ENCODE measurements at places on chromosomes 7 and 10. TPM values are rescaled to one million over a fixed set of nuclear protein-coding genes. Genes with fewer than 3 reads are reported as not detected.

The C10orf67 gene
- not detected for total RNA-seq

The SYT15B gene
- 0.19 TPM for total RNA-seq

- no peaks in the 10 kb centered on the region for H3K36me3 ChIP-seq
- no peak for DNase-seq
- no peaks in the 10 kb centered on the region for H3K4me1 ChIP-seq
- H3K27me3 ChIP-seq, result peaks cover 2% of the 10 kb centered on the region
- no peak overlapping the region for H3K4me3 ChIP-seq
- no peak overlapping the region for H3K27ac ChIP-seq
Measured at GRCh38 chr7:108224387-108224786, 94.2 kb upstream of the LAMB4 start.

DNA sequence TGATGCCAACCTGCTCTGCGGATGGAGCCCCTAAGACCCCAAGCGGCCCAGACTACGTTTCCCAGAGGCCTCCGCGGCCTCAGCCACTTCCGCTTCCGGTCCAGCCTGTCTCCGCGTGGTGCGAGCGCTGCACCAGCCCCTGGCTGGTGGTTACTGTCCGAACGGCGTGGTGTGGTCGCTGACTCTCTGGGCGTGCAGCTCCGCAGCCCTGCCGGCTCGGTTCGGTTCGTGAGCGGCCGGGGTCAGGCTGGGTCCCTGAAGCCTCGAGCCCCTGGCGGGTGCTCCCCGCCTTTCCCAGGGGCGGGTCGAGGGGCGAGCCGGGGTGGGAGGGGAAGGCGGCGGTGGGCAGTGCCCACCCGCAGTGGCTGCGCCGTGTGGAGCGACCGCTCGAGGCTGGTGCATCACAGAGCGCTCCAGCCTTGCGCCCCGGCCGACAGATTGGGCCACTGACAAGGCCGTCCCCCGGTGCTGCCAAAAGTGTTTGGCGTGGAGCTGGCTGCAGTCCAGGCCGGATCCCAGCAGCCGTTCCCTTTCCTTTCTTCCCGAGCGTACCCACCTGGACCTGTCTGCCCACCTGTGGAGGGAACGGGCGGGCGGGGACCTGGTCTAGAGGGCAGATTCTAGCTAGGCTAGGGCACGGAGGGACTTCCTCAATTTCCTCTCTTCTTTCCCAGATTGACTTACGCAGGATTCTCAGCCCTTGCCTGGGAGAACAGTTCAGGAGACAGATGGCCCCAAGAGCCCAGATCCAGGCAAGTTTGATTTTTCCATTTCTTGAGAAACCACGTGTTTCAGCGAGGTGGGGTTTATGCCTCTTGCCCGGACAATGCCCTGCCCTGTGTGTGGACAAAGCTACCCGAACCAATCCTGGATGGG is at the start of gene ZNF485:
Gene ZNF485, plus strand, starts transcription at position 116 of the 876 bp plus-strand sequence. Its CDS starts 613 bp downstream, at position 729.
- peak within 1 kb of the TSS; percentile 85 for H3K27ac ChIP-seq
- H3K27me3 ChIP-seq, result peaks cover 4% of the 10 kb centered on the region
- peak within 1 kb of the TSS; percentile 80 for H3K4me3 ChIP-seq
- H3K36me3 ChIP-seq, result peaks cover 39% of the 10 kb centered on the region

DNA sequence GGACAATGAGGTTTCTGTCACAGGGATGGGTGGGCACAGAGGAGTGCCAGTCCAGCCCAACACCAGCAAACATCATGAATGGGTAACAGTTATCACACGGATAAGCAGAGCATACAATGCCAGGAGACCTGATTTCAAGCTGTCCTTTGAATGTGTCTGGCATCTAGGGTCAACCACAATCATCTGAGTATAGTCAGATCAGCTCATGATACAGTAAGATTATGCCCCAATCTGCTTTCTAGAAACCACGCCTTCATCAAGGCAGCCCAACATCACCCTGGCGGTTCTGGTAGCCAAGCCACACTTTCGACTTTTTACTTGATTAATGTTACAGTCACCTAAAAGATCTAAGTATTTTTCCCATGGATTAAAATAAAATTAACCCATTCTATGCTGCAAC is 10.5 kb downstream of the FAM171A1 start:
- H3K4me3 ChIP-seq, result no peak overlapping the region
- H3K36me3 ChIP-seq, result no peaks in the 10 kb centered on the region
- no peak overlapping the region for H3K27ac ChIP-seq
- peaks cover 18% of the 10 kb centered on the region for H3K27me3 ChIP-seq
- H3K4me1 ChIP-seq, result peaks cover 11% of the 10 kb centered on the region
- no peak for DNase-seq
